ENCODE measurements at places on chromosomes 12 and 14. TPM values are rescaled to one million over a fixed set of nuclear protein-coding genes. Genes with fewer than 3 reads are reported as not detected.

Gene HOXC13
- total RNA-seq = 7.3 TPM

Gene KRT72
- total RNA-seq = not detected

Gene KRT5
- total RNA-seq = 0.50 TPM

GRCh38 chr12:64918801-64919200, 94.4 kb downstream of the TBC1D30 start:
- H3K4me1 ChIP-seq = peaks cover 15% of the 10 kb centered on the region
- H3K4me3 ChIP-seq = no peak overlapping the region
- no peak overlapping the region for H3K27ac ChIP-seq
- no peaks in the 10 kb centered on the region for H3K36me3 ChIP-seq
- no peak for DNase-seq

GRCh38 chr12:107605293-107605692, 80.3 kb upstream of the PWP1 start:
- DNase-seq = no peak
- no peak overlapping the region for H3K4me3 ChIP-seq
- no peak overlapping the region for H3K27ac ChIP-seq
- no peaks in the 10 kb centered on the region for H3K36me3 ChIP-seq
- no peaks in the 10 kb centered on the region for H3K4me1 ChIP-seq

DNA sequence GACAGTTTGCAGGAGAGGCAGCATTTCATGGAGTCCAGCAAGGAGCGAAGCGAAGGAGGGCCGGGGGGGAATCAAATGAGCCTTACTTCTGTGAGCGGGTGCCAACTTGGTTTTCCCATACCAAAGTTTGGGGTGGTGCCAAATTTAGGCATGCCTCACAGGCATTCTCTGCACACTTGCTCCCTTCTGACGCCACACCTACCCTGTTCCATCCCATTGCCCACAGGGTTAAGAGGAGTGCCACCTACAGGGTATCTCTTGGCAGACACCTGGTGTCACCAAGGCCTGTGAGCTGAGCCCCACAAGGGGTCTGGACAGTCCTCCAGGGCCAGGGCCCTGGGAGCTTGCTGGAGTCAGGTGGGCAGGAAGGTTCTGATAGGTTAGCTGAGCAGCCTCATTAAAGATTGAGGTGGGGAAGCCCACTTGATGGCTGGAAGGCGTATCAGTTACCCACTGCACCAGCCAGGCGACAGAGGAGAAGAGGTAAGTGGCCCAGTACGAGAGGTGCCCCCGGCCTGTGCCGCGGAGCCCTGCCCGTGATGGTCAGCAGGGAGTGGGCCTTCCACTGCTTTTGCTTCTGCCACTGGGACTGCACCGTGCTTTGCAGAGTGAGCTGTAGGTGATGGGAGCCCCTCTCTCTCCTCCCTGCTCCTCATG, 45.2 kb downstream of the DEGS2 start:
- no peaks in the 10 kb centered on the region for H3K27me3 ChIP-seq
- no peak overlapping the region for H3K27ac ChIP-seq
- H3K4me1 ChIP-seq = no peaks in the 10 kb centered on the region
- H3K4me3 ChIP-seq = no peak overlapping the region
- no peaks in the 10 kb centered on the region for H3K36me3 ChIP-seq
